ENCODE measurements at places on chromosomes 4 and X.

GRCh38 chr4:62455871-62456270 lies 1255.7 kb downstream of the ADGRL3 start:
- no peak for DNase-seq

- DNase-seq = no peak
Observed at GRCh38 chr4:104451573-104451972, 43.1 kb downstream of the CXXC4 start.

DNA sequence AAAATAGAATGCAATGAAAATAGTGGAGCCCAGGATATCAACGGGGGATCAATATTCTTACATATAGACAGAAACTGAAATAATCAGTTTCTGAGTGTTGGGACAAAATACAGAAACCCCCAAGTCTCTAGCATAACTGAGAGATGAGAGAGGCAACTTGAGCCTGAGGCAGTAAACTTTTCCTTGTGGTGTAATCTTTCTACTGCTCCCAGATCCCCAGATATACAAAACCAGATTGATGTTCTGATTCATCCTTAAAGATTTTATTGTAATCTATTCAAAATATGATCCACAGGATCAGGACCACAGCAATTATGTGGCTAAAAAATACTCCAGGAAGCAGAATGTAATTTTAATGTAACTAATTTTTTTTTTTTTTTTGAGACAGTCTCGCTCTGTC lies 2282.6 kb downstream of the ARAP2 start:
- no peak for DNase-seq

- DNase-seq = no peak
Observed at GRCh38 chr4:179631321-179631720, 2189.1 kb upstream of the AGA start.

DNA sequence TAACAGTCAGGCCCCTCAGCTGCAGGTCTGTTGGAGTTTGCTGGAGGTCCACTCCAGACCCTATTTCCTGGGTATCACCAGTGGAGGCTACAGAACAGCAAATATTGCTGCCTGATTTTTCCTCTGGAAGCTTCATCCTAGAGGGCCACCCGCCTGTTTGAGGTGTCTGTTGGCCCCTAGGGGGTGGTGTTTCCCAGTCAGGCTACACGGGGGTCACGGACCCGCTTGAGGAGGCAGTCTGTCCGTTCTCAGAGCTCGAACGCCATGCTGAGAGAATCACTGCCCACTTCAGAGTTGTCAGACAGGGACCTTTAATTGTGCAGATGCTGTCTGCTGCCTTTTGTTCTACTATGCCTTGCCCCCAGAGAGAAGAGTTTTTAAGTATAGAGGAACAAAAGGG lies 160.8 kb downstream of the DKK2 start:
- no peak for DNase-seq

DNA sequence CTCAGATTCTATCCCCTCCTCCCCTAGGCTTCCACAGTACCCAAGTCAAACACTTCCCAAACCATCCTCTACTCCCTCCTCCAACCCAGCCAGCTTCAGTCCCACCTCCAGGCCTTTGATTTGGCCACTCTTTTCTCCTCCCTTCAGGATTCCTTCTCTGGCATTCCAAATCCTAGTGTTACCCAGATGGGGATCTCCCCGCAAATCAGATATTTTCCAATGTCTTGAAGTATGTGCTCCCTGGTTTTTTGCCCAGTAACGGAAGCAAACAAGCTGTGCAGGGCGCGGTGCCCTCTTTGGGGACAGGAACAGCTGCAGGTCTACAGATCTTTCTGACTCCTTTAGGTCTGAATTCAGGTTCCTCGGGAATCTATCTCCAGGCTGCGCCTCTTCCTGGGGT lies 2.2 kb upstream of the SYN1 start:
- no peak for DNase-seq
